Progenitor cell of endocrine pancreas (in vitro differentiated cells): ENCODE measurements at places on chromosomes 3 and 15.
A peak's percentile ranks its signal among the peaks of the same experiment; 100 is the strongest.

GRCh38 chr3:40597441-40597840 is 72.7 kb downstream of the ZNF621 start:
- no peak for DNase-seq

GRCh38 chr15:62835351-62835750 is 207.2 kb upstream of the TPM1 start:
- DNase-seq = no peak

- no peak for DNase-seq
These were observed 390.7 kb upstream of the RGMA start for GRCh38 chr15:93479715-93480114.

GRCh38 chr15:70159001-70159712 is 61.4 kb upstream of the TLE3 start:
- no peak for DNase-seq

GRCh38 chr3:47089630-47090029 is 74.3 kb downstream of the SETD2 start:
- no peak for DNase-seq

DNA sequence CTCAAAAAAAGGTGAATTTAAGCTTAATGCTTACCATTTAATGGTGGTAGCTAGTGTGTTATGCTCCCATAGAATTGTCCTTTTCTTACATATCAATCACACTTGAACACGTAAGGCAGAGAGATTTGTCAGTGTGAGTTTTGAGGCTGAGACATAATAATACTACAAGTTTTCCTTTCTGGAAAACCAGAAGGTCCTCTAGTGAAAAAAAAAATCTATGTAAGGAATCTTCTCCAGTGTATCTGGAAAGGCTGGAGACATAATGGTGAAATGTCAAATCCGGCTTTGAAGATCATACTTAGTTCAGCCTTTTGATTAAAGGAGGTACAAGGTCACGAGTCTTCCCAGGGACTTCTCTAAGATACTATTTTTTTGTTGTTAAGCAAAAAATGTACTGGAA is 3.4 kb downstream of the TSC22D2 start:
- DNase-seq = no peak

DNA sequence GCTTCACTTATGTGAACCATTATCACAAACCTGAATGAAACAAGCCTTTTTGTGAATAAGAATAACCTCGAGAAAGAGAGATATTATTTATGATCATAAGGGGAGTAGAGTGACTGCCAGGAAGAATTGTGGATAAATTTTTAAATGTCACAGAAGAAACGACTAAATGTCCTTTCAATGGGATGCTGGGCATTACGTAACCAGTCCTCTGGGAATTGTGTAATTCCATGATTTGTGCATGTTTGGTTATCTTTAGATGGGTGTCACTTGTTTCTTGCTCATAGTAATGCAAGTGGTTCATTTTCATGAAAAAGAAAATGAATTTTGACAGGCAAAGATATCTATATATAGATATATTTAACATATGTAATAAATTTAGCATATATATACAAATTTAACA is 379.5 kb upstream of the AGTR1 start:
- no peak for DNase-seq

DNA sequence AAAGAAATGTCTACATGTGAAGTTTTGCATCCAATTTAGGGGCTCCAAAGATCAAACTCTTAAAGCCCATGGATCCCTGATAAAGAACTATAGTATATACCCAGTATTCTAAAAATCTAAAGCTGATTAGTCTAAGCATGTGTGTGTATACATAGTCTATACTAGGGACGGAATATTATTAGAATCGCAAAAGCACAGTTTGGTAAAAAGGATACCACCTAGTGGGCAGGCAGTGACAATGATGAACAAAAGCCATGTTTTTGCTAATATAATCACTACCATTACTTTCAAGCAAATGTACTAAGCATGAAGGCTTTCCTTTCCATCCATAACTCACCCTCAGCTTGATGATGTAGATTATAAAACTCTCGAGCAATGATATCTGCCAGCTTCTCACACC is 16.5 kb downstream of the POLQ start:
- DNase-seq = no peak

GRCh38 chr3:11651900-11652299 is 8.2 kb upstream of the VGLL4 start:
- no peak for DNase-seq

GRCh38 chr15:83653639-83654378 is at the start of gene ADAMTSL3:
Gene ADAMTSL3 (plus strand): TSS chr15:83654123. CDS start chr15:83655762, 1,639 bp downstream.
- DNase-seq = peak; percentile 23

DNA sequence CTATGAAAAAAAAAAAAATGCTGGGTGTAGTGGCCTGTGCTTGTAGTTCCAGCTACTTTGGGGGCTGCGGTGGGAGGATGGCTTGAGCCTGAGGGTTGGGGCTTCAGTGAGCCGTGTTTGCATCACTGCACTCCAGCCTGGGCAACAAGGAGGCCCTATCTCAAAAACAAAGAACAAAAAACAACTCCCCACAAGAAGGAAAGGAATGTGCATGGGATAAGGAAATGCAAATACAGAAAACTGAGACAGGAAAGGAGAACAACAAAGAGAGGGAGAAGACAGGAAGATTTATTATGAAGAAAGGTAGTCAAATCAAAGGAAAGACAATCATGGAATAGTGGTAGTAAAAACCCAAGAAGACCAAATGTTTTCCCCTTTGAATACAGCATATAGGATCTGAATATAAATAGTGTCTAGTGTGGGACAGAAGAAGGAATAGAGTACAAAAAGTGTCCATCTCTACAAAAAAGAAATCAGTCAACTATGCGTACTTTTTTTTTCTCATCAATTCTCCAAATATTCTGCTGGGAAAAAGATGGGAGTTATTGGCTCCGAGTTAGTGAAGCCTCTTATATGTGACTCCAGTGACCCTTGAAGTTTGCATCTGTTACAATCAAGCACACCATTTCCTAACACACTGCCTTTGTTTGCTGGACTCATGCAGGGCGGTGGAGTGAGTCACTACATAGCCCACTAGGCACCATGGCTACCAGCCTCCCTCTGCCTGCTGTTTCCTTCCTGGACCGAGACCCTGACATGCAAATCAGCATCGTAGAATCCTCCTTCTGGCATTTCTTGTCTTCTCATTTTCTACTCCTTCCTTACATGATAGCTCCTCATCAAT is 101.2 kb upstream of the PTX3 start:
- DNase-seq = no peak

GRCh38 chr3:196553551-196553950 is 14.8 kb downstream of the WDR53 start:
- no peak for DNase-seq

DNA sequence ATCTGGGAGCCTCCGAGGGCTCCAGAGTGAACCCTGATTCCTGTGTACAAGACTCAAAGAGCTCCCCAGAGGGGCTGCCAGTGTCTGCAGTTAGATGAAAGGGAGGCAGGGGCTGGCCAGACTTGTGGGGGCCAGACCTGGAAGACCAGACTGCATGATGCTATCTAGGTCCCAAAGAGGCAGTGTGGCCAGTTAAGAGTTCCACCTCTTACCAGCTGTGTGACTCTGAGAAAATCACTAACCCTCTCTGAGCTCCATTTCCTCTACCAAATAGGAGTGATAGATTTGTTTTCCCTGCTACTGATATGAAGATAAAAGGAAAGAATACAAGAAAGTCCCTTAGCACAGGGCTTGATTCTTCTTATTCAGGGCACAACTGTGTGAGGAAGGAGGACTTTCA is 29.0 kb downstream of the ACSBG1 start:
- DNase-seq = no peak

DNA sequence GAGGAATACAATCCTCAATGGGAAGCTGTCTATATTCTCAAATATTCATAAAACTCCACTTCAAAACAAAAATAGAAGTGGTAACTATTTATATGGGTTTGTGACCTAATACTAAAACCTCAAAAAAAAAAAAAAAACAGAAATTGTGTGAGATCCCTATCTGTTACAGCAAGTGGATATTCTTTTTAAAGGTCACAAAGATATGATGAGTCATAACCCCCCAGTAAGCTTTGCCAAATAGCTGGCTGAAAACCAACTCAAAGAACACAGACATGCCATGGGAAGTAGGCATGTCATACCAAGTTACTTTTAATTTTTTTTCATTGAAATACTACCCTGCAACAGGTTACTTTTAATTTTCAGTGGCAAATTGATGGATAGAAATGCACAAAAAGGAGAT is 62.5 kb downstream of the CBLB start:
- DNase-seq = no peak

DNA sequence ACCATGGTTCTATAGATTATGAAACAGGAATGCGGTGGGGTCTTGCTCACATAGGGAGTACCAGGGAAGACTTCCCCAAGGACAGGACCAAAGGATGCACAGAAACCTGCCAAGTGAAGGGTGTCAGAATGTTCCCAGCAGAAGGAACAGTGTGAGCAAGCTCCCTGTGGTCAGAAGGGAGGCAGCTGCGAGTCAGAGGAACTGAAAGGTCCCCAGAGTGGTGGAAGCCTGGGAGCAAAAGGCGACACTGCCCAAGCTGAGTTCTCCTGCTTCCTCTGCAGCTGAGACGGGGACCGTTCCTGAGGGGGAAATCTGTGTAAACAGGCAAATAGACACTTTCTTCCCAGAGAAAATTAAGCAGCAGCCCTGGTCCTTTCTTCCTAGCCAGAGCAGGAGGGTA is 14.2 kb upstream of the SLC6A6 start:
- DNase-seq = no peak

DNA sequence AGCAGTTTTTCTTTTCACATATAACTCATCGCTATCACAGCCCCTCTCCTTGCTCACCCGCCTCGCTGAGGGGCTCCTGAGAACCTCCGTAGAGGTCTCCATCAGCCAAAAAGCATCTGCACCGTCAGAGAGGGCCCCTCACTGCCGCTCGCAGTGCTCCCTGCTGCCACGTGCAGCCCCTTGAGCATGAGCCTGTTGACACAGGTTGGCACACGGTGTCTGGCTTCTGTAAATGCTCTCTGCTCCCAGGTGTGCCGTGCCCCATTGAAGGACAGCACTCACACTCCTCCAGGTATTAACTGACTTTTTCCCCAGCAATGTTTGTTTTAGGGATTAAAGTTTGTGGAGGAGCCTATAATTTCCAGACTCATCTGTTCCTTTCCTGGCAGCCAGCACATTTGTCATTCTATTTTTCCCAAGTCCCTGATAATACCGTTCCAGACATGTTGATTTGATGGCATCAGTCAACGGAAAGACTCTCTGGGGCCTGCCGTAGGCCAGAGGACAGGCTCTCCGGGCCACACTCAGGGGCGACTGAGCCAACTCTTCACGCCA is 2.1 kb upstream of the FURIN start:
- DNase-seq = no peak

GRCh38 chr15:67827562-67828277 is 2.4 kb downstream of the SKOR1 start:
- no peak for DNase-seq

DNA sequence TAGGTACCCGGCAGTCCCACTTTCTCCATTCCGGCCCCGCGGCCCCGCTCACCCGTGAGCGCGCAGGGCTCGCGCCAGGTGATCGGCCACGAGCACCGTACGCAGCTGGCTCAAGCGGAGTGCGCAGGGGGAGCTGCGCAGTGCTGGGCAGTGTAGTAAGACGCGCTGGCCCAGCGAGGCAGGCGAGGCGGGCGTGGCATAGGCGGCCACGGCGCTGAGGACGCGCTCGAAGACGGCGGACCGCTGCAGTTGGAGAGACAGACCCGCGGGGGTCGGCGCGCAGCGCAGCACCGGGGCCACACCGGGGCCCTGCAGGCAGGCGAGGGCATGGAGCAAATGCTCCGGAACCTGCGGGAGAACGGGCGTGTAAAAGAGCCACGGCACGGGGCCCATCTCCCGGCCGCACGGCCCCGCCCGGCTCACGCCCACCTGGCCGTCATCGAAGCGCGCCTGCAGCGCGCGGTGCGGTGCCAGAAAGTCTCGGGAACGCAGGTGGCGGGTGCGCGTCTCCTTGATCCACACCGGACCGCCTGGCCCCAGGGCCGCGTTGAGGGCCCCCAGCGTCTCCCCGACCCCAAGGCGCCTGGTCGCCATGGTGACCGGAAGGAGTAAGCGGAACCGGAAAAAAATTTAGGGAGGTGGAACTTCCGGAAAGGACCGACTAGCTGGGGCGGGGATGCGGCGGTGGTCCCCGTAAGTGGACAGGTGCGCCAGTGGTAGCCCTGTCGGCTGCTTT is at the start of gene DALRD3:
Gene DALRD3 (minus strand): TSS at position 610 of the 736 bp plus-strand sequence. CDS start 16 bp downstream, at position 594.
- peak; percentile 47 for DNase-seq

DNA sequence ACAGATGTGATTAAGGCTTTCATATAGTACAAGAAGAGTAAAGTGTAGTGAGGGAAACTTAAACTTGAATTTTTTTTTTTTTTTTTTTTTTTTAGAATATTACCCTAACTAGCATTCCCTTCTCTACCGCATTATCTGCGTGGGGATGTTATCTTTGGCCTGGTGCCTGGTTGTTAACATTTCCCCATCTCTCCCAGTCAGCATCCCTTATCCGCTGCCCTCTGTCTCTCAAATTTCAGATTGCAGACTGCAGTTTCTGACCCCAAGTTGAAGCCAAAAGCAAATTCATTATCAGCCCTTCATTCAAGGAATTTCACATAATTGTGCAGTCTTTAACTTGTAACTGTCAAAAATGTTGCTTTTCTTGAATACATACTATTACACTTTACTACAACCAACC is 353.0 kb downstream of the PLOD2 start:
- no peak for DNase-seq

GRCh38 chr3:166721466-166721865 is 658.6 kb downstream of the ZBBX start:
- DNase-seq = no peak

DNA sequence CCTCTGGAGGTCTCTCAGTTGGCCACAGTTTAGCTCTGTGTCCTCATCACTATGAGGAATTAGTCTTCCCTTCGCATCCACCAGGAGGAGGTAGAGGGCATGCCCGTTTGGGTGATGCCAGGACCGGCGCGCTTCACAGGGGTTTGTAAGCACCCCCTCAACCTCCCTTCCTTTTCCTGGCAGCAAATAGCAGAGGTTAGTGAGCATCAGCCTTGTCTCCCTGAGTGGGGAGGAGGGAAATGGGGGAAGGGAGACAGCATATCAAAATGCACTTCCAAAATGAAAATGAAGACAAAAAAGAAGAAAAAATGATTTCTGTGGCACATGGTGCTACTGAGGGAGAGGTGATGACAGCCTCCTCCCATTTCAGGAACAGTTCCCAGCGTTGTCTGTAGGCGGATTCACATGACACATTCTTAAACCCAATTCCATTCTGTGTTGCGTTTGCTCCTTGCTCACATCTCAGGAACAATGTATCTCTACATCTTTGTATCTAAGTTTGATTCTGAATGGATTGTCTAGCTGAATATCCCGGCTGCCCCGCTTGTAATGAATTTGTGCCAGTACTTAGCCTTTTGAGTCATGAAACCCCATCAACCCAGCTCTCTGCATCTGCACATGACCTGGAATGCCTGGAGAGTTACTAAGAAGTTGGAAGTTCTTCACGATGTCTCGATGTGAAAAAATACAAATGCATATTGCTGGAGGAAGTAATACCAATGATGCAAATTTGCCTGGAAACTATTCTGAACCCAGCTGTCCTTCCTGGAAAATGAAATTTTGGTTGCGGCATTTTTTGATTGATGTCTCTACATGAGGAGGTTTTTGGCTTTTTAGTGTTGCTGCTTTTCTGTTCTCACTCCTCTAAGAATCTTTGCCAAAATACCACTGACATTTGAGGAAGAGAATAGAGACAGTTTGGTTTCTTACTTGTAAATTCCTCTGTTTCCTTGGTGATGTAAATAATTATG is 45.2 kb downstream of the TYRO3 start:
- DNase-seq = peak; percentile 41
